Heart left ventricle (tissue), 16 donors: ENCODE measurements at places on chromosomes 2 and 18. TPM values are rescaled to one million over a fixed set of nuclear protein-coding genes. Genes with fewer than 3 reads are reported as not detected.

DNA sequence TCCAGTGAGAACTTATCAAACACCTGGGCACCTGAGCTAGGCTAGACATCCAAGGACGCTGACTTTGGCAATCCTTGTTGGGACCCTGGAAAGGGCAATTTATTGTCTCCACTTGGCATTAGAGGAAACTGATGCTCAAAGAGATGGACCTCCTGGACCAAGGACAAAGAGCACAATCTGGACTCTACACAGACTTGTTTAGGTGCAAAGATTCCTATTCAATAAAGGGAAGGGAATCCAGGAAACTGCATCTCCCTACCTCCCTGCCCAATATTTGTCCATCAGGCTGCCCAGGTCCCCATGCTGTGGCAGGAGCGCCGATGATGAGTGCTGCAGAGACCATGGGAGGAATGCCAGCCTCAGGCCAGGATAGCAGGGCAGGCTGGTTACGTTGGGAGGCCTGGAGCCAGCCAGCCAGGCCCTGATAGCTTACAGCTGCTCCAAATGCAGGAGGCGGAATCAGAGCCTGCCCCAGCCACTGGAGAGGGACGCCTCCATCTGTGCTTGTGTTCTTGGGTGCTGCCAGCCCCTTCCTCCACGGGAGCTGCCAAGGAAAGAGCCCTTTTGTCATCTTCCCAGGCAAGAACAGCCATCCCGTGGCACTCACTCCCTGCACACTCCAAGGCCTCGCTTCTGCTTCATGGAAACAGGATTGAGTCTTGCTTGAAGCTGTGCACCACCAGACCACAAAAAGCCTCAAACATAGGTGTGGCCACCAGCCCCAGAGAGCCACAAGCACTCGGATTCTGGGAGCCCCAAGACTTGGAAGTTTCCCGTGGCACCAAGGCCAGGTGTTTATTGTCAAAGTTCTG lies 60.0 kb downstream of the HS1BP3 start:
- H3K4me3 ChIP-seq: no peak overlapping the region
- H3K27ac ChIP-seq: peak overlapping the region; percentile 59
- H3K4me1 ChIP-seq: peaks cover 41% of the 10 kb centered on the region
- H3K27me3 ChIP-seq: no peaks in the 10 kb centered on the region
- H3K36me3 ChIP-seq: no peaks in the 10 kb centered on the region

GRCh38 chr2:135050684-135051083 lies 1.4 kb upstream of the RAB3GAP1 start:
- H3K4me1 ChIP-seq: peaks cover 30% of the 10 kb centered on the region
- H3K27me3 ChIP-seq: no peaks in the 10 kb centered on the region
- H3K4me3 ChIP-seq: no peak overlapping the region
- H3K36me3 ChIP-seq: no peaks in the 10 kb centered on the region

The RNPEPL1 gene
- 114 TPM for total RNA-seq

The SCN7A gene
- total RNA-seq: 12.7 TPM

The RESP18 gene
- total RNA-seq: not detected
